ENCODE measurements at places on chromosomes 11 and 22. TPM values are rescaled to one million over a fixed set of nuclear protein-coding genes. Genes with fewer than 3 reads are reported as not detected.

TMPRSS4 gene
- total RNA-seq: 0.76 TPM

HBE1 gene
- not detected for total RNA-seq

SLC17A6 gene
- total RNA-seq: not detected

DGCR6 gene
- 1.1 TPM for total RNA-seq

SLC5A12 gene
- total RNA-seq: not detected

TMEM132A gene
- total RNA-seq: 0.93 TPM

DNA sequence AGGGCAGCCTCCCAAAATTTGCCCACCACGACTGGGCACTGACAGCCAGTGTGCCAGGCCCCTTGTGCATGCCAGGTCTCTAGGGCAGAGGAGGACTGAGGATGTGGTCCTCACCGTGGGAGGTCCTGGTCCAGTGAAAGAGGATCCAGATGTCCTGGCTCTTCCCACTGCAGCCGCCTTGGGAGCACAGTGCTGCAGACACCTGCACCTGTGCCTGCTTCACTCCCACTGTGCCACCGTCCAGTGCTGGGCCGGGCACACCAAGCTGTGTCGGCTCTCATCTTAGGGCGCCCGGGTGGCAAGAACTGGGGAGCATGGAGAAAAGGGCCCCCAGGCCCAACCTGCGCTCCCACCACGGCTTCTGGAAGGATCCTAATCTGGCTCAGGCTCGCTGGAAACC lies 1147.1 kb downstream of the BRD1 start:
- H3K27ac ChIP-seq: no peak overlapping the region
- H3K36me3 ChIP-seq: no peaks in the 10 kb centered on the region
- no peaks in the 10 kb centered on the region for H3K27me3 ChIP-seq
- no peak for DNase-seq

DNA sequence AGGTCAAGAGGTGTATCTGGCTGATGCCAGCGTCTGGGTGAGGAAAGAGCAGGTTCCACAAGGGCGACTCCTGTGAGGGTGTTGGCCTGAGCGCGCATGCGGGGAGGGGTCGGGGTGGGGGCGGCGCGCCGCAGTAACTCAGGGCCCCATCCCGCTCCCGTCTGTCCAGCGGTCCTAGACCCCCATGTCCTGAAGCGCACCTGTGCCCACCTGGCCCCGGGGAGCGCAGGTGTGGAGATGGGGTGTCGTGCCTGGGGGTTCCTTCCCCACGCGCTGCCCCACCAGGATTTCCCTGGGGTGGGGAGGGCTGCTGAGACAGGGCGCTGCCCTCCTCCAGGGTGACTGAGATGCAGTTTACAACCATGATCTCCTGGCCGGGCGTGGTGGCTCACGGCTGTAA lies 20.9 kb downstream of the RNH1 start:
- DNase-seq: no peak
- H3K4me3 ChIP-seq: no peak overlapping the region
- H3K4me1 ChIP-seq: no peaks in the 10 kb centered on the region
- H3K27ac ChIP-seq: no peak overlapping the region
- H3K36me3 ChIP-seq: no peaks in the 10 kb centered on the region

GRCh38 chr11:36738292-36738861 lies 140.3 kb upstream of the RAG2 start:
- no peak overlapping the region for H3K4me3 ChIP-seq
- H3K27me3 ChIP-seq: peaks cover 8% of the 10 kb centered on the region
- no peak for DNase-seq
- H3K36me3 ChIP-seq: no peaks in the 10 kb centered on the region
- no peaks in the 10 kb centered on the region for H3K4me1 ChIP-seq

GNB1L gene
- total RNA-seq: 13.7 TPM

ANGPTL5 gene
- not detected for total RNA-seq

BDNF gene
- not detected for total RNA-seq

GRCh38 chr11:44680982-44681597 lies 45.7 kb upstream of the TSPAN18 start:
- peak overlapping the region; percentile 84 for H3K27ac ChIP-seq
- peaks cover 6% of the 10 kb centered on the region for H3K36me3 ChIP-seq
- H3K4me3 ChIP-seq: peak overlapping the region; percentile 64
- peaks cover 6% of the 10 kb centered on the region for H3K27me3 ChIP-seq

OR4B1 gene
- total RNA-seq: not detected

GRCh38 chr11:82043316-82043715 lies 690.3 kb downstream of the FAM181B start:
- no peak overlapping the region for H3K4me3 ChIP-seq
- H3K27ac ChIP-seq: no peak overlapping the region
- H3K36me3 ChIP-seq: no peaks in the 10 kb centered on the region
- H3K4me1 ChIP-seq: no peaks in the 10 kb centered on the region
- no peak for DNase-seq
- no peaks in the 10 kb centered on the region for H3K27me3 ChIP-seq

NLRP14 gene
- total RNA-seq: not detected

DNA sequence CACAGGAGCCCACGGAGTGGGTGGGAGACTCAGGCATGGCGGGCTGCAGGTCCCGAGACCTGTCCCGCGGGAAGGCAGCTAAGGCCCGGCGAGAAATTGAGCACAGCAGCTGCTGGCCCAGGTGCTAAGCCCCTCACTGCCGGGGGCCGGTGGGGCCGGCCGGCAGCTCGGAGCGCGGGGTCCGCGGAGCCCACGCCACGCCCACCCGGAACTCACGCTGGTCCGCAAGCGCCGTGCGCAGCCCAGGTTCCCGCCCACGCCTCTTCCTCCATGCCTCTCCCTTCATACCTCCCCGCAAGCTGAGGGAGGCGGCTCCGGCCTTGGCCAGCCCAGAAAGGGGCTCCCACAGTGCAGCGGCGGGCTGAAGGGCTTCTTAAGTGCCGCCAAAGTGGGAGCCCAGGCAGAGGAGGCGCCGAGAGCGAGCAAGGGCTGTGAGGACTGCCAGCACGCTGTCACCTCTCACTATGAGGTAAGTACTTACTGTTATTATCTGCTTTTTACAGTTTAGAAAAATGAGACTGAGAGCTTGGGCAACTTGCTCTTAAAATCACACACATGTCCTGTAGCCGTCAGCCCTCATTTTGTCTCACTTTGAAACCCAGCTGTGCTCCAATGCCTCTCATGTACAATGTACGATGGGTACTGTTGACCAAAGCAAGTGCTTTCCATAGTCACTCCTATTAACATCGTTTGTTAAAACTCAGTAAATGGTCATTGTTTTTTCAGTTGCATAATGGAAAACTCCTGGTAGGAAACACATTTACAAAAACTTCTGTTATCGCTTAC lies 12.2 kb upstream of the OR10D3 start:
- DNase-seq: no peak
- H3K4me1 ChIP-seq: no peaks in the 10 kb centered on the region
- H3K27ac ChIP-seq: no peak overlapping the region
- no peaks in the 10 kb centered on the region for H3K36me3 ChIP-seq
- peaks cover 2% of the 10 kb centered on the region for H3K27me3 ChIP-seq
- H3K4me3 ChIP-seq: no peak overlapping the region

ZNRD2 gene
- total RNA-seq: 42.1 TPM

DEFB131B gene
- total RNA-seq: not detected

NEFH gene
- total RNA-seq: 6.0 TPM

DNA sequence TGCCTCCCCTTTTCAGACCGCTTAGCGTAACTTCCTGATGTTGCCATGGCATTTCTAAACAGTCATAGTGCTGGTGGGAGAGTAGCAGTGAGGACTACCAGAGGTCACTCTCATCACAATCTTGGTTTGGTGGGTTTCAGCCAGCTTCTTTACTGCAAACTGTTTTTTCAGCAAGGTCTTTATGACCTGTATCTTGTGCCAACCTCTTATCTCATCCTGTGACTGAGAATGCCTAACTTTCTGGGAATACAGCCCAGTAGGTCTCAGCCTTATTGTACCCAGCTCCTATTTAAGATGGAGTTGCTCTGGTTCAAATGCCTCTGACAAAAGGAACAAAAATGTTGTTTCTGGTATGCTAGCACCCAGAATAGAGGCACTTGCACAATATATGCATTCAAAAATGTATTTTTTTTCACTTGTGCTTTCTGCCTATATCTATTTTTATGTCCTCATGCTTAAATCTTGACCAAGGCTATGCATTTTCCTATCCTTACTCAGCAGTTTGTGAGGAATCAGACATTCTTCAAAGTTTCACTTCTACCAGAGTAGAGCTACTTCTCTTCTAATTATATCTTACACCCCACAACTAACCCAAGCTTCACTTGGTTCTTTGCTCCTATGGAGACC lies 16.1 kb upstream of the OR51M1 start:
- no peaks in the 10 kb centered on the region for H3K4me1 ChIP-seq
- H3K36me3 ChIP-seq: no peaks in the 10 kb centered on the region
- no peak overlapping the region for H3K4me3 ChIP-seq
- no peak overlapping the region for H3K27ac ChIP-seq
- H3K27me3 ChIP-seq: peaks cover 3% of the 10 kb centered on the region

ENTHD1 gene
- total RNA-seq: 0.21 TPM

DNA sequence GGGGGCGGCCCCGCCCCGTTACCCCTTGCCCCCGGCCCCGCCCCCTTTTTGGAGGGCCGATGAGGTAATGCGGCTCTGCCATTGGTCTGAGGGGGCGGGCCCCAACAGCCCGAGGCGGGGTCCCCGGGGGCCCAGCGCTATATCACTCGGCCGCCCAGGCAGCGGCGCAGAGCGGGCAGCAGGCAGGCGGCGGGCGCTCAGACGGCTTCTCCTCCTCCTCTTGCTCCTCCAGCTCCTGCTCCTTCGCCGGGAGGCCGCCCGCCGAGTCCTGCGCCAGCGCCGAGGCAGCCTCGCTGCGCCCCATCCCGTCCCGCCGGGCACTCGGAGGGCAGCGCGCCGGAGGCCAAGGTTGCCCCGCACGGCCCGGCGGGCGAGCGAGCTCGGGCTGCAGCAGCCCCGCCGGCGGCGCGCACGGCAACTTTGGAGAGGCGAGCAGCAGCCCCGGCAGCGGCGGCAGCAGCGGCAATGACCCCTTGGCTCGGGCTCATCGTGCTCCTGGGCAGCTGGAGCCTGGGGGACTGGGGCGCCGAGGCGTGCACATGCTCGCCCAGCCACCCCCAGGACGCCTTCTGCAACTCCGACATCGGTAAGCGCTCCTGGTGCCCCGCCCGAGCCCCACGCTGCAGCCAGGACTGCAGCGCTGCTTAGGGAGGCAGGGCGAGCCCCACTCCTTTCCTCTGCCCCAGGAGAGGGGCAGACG lies at the start of gene TIMP3:
Gene TIMP3, plus strand, starts transcription at position 169 of the 700 bp plus-strand sequence. Its CDS starts 297 bp downstream, at position 466.
- H3K4me3 ChIP-seq: no peak within 1 kb of the TSS
- H3K4me1 ChIP-seq: no peaks in the 10 kb centered on the region
- H3K27me3 ChIP-seq: peaks cover 71% of the 10 kb centered on the region
- H3K27ac ChIP-seq: no peak within 1 kb of the TSS
- no peak for DNase-seq

TEX54 gene
- not detected for total RNA-seq

- no peak for DNase-seq
- H3K4me3 ChIP-seq: no peak overlapping the region
- H3K27ac ChIP-seq: no peak overlapping the region
- H3K4me1 ChIP-seq: peaks cover 9% of the 10 kb centered on the region
- H3K36me3 ChIP-seq: peaks cover 14% of the 10 kb centered on the region
These were observed 28.5 kb downstream of the AMPD3 start for GRCh38 chr11:10483584-10483983.

SMARCB1 gene
- total RNA-seq: 117 TPM

GRCh38 chr11:34976496-34977088 lies 60.2 kb downstream of the PDHX start:
- H3K27me3 ChIP-seq: no peaks in the 10 kb centered on the region
- peaks cover 41% of the 10 kb centered on the region for H3K36me3 ChIP-seq
- H3K4me3 ChIP-seq: no peak overlapping the region
- H3K27ac ChIP-seq: no peak overlapping the region
- DNase-seq: no peak
- peaks cover 7% of the 10 kb centered on the region for H3K4me1 ChIP-seq

IL17REL gene
- total RNA-seq: 0.05 TPM

DNA sequence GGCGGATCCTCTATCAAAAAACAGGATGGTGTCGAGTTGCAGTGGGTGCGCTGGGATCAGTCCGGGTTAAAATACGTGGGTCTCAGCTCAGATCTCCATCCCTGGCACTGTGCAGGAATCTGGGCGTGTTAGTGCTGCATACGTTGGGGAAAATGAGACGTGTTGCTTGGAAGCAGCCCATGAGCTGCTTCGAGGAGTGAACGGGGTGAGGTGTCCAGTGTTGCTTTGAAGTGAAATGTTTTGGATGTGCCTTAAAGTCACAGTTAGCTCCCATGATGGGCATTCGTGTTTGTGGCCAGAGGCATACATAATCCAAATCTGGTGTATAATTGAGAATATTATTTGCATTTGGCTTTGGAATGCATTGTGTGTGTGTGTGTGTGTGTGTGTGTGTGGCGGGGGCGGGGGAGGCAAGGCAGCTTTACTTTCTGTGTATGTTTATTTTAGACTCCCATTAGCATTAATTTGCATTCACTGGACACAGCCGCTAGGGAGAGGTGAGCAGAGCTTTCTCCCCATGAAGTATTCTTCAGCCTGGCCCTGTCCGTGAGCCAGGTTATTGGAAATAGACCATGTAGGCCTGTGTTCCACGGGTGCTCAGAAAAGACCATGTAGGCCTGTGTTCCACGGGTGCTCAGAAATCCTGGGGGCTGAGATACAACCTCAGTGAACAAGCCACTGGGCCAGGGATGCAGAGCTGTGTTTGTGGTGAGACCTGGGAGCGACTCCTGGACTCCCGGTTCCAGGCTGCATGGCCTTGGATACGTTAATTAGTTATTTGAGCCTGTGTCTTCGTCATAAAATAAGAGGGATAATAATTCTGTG lies 134.6 kb downstream of the ST3GAL4 start:
- H3K36me3 ChIP-seq: no peaks in the 10 kb centered on the region
- DNase-seq: no peak
- peaks cover 3% of the 10 kb centered on the region for H3K27me3 ChIP-seq

IFITM10 gene
- 0.96 TPM for total RNA-seq
